Aorta (tissue), 5 donors: ENCODE measurements at places on chromosomes 12 and 14. TPM values are rescaled to one million over a fixed set of nuclear protein-coding genes. Genes with fewer than 3 reads are reported as not detected.

Gene NUAK1
- 37.7 TPM for total RNA-seq

Gene PRB2
- total RNA-seq: not detected

Gene ACTN1
- 1,590 TPM for total RNA-seq

Gene AMIGO2
- 72.1 TPM for total RNA-seq

Gene PLEKHG7
- not detected for total RNA-seq

Gene CD69
- 8.4 TPM for total RNA-seq

Gene NRL
- total RNA-seq: 1.1 TPM

Gene UNC79
- total RNA-seq: 0.16 TPM

Gene CPNE6
- 0.99 TPM for total RNA-seq

Gene RITA1
- 6.1 TPM for total RNA-seq

Gene BICDL1
- 1.3 TPM for total RNA-seq

Gene STRAP
- total RNA-seq: 85.2 TPM

Gene CLECL1
- total RNA-seq: not detected

Gene SLC38A6
- 41.3 TPM for total RNA-seq

Gene RNF31
- 61.1 TPM for total RNA-seq

Gene TAS2R14
- 6.4 TPM for total RNA-seq

Gene GPRC5A
- 86.0 TPM for total RNA-seq

Gene SYNDIG1L
- total RNA-seq: 0.94 TPM

Gene HELB
- 9.9 TPM for total RNA-seq

Gene MMP17
- total RNA-seq: 1.9 TPM

Gene MYF5
- total RNA-seq: not detected

Gene STXBP6
- 2.8 TPM for total RNA-seq

Gene OLR1
- 9.3 TPM for total RNA-seq

Gene KRT77
- not detected for total RNA-seq

Gene LMNTD1
- not detected for total RNA-seq

Gene IL26
- total RNA-seq: not detected

Gene TTC9
- total RNA-seq: 2.7 TPM

Gene OR11G2
- total RNA-seq: not detected

Gene TTC8
- 21.7 TPM for total RNA-seq

Gene MAP1LC3B2
- total RNA-seq: 1.0 TPM

Gene DTX1
- total RNA-seq: 4.8 TPM

Gene KRT80
- total RNA-seq: 0.12 TPM

Gene ASCL1
- not detected for total RNA-seq

Gene NRIP2
- 8.1 TPM for total RNA-seq
